ENCODE measurements at places on chromosomes 4 and X.
A peak's percentile ranks its signal among the peaks of the same experiment; 100 is the strongest.

GRCh38 chr4:107183155-107183774 lies 147.2 kb upstream of the DKK2 start:
- DNase-seq, result peak; percentile 22

DNA sequence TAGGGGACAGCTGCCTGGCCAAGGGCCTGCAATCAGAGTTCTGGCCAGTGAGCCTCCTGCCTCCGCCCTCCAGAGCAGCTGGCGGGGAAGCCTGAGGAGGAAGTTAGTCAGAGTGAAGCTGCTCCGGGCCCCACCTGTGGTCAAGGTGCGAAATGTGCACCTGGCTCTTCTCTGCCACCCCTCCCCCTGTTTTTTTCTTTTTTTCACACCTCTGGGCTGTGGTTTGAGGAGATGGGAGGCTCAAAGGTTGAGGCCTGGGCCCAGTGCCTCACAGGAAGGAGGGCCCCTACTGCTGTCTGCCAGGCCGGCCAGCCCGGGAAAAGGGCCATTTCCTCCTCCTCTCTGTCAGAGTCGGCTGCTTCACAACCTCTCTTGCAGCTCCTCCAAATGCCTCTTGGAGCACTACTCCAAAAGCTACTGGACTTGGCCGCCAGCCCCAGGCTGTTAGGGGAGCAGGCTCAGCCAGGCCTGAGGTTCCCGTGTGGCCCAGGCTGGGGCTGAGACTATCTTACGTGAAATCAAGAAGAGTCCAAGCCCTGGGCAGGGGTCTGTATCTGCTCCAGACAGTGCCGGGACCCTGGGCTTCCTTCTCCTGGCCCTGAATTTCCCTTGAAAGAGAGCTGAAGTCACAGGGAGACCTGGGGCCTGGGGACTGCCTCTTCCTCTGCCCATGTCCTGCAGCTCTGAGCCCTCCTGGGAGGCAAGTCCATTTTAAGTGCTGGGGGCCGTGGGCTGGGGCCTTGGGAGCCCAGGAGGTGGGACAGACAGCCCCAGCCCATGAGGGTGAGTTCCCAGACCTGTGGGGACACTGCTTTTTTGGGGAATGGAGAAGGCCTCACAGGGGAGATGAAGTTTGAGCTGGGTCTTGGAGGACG lies 4.5 kb upstream of the CXCR3 start:
- peak; percentile 81 for DNase-seq

GRCh38 chrX:15165832-15166231 lies 104.1 kb downstream of the ASB9 start:
- no peak for DNase-seq

DNA sequence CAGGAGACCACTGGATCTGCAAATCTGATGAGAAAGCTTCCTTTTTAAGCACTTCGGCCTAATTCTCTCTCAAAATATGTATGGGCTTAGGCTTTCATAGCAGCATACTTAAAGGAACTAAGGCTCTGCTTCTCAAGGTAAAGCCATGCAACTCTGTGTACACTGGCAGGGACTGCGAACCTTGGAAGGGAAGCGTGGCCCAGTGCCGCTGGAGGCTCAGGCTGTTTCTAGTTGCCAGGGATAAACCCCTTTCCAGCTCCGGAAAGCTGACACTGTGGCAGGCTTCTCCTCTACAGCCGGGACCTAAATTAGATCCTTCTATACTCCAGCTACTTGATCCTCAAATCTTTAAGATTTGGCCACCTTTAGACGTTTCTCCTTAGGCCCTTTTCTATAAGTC lies 1091.3 kb upstream of the TENM3 start:
- no peak for DNase-seq

Measured in mucosa of gallbladder (tissue), 1 donor.